ENCODE measurements at places on chromosomes 12 and 14.

- no peak for DNase-seq
Measured at GRCh38 chr12:104641862-104642261, 185.1 kb downstream of the CHST11 start.

DNA sequence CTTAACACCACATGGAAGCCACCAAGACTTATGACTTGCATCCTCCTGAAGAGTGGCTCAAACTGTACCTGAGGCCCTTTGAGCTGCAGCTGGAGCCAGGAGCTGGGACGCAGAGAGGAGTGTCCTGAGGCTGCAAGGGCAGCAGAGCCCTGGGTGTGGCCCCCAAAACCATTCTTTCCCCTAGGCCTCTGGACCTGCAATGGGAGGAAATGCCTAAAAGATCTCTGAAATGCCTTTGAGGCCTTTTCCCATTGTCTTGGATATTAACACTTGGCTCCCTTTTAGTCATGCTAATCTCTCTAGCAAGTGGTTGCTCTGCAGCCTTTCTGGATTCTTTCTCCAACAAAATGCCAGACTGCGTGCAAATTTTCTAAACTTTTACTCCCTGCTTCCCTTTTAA is 156.1 kb downstream of the SLC38A4 start:
- DNase-seq = no peak

DNA sequence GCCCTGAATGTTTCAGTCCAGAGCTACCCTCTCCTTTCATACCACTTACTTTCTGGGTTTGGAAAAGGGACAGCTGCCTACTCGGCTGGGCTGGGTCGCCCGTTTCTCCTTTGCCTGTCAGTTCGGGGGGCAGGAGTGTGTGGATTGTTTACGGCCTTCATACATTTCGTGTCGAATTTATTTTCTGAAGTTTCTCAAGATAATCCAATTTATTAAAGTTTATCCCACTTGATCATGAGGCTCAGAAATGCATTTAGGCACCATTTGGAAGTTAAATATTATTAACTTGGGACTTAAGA is 608 bp downstream of the ZNF410 start:
- DNase-seq = no peak

GRCh38 chr12:11780521-11781101 is 131.1 kb downstream of the ETV6 start:
- DNase-seq = no peak

GRCh38 chr14:89543425-89543790 is 126.4 kb upstream of the FOXN3 start:
- DNase-seq = no peak

DNA sequence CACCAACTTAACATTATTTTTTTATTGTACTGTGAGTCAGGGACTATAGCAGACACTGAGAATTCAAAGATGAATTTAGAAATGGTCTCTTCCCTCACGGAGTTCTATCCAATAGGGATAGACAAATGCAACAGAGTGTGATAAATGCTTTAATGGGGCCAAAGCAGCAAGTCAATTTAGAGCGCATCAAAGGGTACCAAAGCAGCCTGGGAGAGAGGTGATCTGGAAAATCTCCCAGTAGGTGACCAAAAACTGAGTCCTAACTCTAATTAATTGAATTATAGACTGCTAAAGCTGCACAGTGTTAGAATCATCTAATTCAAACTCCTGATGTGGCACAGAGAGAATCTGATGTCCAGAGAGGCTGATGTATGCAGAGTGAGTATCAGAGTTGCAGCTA is 2.6 kb downstream of the LIN7A start:
- DNase-seq = no peak

GRCh38 chr12:1660304-1661187 is 30.3 kb upstream of the ADIPOR2 start:
- DNase-seq = no peak

DNA sequence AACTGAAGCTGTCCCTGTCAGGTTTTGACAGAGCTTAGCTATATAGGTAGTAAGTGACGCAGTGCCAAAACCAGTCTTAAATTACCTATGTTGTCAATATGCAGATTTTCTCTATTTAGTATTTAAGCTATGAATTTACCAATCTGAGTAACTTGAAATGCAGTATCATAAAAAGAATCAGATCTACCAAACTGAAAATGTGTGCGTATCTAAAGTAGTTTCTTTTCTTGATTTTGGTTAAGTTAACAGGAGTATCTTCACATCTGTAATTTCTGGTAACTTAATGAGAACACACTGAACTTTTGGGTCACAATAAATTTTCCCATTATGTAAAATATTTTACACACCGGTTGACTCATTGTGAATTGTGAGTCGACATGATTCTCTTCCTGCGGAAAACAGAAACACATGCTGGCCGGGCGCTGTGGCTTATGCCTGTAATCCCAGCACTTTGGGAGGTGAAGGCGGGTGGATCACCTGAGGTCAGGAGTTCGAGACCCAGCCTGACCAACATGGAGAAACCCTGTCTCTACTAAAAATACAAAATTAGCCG is 45.1 kb downstream of the TRAF3 start:
- peak; percentile 20 for DNase-seq

GRCh38 chr12:24600996-24601395 is 347.9 kb downstream of the BCAT1 start:
- DNase-seq = no peak
